Stimulated activated CD4-positive, alpha-beta T cell treated with anti-CD3 and anti-CD28 coated beads, TNF-alpha, amount 100 ng/mL, for 48 hours (primary cell): ENCODE measurements at places on chromosomes 1 and 21.
A peak's percentile ranks its signal among the peaks of the same experiment; 100 is the strongest.

- no peak for DNase-seq
These were observed 53.4 kb downstream of the TMPRSS15 start for GRCh38 chr21:18350216-18350615.

- no peak for DNase-seq
These were observed 104.9 kb upstream of the TMPRSS2 start for GRCh38 chr21:41612674-41613532.

GRCh38 chr1:53026254-53026653 is 35.8 kb upstream of the PODN start:
- no peak for DNase-seq

DNA sequence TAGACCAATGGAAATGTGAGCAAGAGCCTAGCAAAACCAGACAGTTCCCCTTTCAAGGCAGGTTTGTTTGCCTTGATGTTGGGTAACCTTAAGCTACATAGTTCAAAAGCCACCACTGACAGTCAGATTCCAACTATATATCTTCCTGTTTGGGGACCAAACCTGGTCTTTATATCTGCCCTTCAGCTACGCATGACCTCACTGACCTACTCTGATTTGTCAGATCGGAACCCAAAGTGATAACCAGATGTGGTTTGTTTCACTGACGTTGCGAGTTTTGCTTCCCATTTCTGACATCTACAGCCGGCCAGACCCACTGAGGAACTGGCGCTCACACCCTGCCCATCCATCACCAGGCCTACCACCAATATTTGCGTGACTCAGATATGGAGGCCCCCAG is 361.1 kb upstream of the CHRM3 start:
- no peak for DNase-seq

DNA sequence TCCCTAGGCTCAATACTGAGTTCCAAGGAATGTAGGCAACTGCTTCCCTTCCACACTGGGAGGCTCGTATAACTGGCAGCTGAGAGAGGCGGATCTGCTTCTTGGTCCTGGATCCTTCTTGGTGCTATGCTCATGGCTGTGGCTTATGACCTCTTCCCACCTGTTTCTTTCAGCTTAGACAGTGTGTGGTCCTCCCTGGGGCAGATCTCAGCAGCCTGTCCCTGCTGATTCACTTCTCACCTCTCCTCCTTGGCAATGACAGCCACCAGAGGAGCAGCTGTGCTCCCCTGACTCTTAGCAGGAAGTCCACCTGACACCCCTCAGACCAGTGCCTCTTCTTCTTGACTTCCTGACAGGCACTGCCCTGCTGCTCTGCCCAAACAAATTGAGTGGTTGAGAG is 75.1 kb upstream of the PTGFRN start:
- DNase-seq = no peak

- DNase-seq = no peak
These were observed 46.0 kb downstream of the GRIK3 start for GRCh38 chr1:36988321-36988720.

DNA sequence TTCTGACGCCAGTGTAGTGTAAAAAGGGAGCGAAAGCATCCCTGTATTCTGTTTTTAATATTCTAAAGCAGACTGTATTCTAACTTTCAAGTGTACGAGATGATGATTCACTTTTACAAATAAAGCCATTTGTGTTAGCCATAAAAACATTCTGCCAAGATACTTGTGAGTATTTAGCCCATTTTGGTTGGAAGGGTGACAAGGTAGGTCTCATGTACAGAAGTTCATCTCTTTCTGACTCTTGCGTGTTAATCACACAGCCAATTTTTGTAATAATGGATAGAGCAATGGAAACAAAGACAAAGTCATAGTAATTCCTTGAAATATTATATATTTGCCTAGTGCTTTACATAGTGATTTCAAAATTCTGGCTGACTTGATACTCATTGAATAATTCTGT is 125.3 kb upstream of the GREM2 start:
- DNase-seq = no peak

DNA sequence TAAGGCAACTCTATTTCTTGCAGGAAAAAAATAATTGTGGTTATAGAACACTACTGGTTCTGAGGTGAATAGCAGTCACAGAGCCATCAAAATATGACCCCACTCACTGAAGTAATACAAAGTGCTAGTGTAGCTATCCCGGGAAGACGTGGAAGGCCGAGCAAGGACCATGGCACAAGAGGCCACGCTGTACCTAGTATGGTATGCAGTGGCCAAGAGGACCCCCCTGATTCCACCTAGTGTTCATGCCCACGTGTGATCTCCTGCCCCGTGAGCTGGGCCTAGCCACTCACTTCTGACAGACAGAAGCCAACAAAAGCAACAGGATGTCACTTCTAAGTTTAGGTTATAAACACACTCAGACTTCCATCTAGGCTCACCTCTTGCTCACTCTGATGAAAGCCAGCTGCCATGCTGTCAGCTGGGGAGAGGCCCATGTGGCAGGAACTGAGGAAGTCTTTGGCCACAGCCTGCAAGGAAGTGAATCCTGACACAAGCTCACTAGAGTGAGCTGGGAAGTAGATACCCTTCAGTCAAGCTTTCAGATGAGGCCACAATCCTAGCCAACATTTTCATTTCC is 21.7 kb upstream of the LSS start:
- no peak for DNase-seq

DNA sequence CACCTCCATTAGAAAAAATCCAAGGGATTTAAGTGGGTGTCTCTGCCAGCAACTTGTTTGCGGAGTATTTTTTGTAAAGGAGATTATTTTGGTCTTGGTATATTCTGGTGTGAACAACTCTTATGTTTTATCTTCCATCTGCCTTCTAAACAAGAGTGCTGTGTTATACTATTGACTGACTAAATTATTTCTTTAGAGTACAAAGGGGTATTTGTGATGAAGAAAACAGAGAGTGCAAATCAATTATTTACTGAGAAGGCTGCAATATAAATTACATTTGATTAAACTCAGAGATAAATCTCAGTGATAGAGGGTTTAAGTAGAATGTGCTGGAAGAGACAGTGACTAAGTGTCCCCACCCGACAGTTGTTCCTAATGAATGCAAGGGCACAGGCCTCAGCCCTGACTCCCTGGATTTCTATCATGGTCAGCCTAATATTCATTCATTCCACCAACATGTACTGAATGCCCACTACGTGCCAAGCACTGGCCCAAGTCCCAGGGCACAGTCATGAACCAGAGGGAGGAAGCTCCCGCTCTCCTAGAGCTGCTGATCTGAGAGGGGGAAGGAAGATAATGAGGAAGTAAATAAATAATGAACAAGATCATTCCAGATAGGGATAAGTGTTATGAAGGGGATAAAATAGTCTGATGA is 196.9 kb upstream of the C8B start:
- no peak for DNase-seq

DNA sequence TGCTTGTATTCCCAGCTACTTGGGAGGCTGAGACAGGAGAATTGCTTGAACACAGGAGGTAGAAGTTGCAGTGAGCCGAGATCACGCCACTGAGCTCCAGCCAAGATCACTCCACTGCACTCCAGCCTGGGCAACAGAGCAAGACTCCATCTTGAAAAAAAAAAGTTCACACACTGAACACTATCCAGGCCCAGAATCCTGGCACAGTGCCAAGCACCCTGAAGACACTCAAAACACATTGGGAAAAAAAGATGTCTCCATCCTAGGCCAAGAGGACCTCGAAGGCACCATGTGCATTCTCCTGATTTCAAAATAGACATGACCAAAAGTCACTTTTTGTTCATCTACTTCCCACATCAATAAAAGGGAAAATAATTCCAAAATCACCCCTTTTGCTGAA is 38.7 kb downstream of the SLC9A1 start:
- DNase-seq = no peak

- no peak for DNase-seq
These were observed 185.1 kb upstream of the GREM2 start for GRCh38 chr1:240797050-240797449.

- no peak for DNase-seq
These were observed 84.5 kb downstream of the PLXNA2 start for GRCh38 chr1:208159555-208160258.

- no peak for DNase-seq
These were observed 2.7 kb downstream of the FAM3B start for GRCh38 chr21:41319273-41319672.

DNA sequence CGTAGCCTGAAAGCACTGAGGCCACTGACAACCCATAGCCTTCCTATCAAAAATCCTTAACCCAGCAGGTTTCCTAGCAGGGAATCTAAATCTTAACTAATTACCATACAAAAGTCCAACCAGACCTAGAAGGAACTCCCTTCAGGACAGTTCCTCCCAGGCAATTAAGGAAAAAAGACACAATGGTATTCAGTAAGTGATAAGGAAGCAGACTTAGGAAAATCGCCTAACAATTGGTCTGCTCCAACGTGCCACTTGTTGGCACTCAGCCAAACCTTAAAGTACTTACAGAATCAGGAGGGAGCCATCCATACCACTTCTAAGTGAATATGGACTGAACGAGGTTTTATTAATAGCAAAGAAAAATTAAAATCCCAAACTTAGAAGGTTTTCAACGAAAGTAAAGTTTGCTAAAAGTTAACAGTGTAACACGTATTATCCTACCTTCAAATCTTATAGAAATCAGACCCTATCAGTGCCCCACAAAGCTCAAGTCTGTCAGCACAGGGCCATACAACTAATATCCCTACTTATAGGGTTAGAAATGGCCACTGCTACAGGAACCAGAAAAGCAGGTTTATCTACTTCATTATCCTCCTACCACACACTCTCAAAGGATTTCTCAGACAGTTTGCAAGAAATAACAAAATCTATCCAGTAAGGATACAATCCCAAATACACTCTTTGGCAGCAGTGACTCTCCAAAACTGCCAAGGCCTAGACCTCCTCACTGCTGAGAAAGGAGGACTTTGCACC is 29.0 kb downstream of the SPATA6 start:
- DNase-seq = no peak

DNA sequence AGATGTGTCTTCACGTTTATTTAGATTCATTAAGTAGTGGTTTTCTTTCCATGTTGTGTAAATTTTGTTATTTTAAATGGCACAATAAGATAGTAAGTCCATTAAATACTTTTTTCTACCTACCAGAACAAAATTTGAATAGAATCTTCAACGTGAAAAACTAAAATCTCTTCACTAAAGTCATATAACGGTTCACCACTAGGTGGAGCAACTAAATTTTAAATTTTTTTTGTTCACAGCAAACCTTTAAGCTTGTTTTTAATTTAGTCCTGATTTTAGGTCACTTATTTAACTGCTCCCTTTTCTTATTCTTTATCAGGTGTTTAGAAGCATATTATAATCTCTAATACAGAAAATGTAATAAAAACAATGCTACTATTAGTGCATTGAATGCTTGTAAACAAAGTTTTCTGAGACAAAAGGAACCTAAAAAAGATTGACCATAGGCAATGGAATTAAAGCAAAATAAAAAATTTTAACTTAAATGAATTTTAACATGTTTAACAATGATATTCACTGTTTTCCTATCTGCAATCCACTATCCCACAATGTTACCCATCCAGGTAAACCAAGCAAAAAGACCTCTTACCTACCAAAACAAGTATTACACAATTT is 28.3 kb upstream of the PKN2 start:
- DNase-seq = no peak

DNA sequence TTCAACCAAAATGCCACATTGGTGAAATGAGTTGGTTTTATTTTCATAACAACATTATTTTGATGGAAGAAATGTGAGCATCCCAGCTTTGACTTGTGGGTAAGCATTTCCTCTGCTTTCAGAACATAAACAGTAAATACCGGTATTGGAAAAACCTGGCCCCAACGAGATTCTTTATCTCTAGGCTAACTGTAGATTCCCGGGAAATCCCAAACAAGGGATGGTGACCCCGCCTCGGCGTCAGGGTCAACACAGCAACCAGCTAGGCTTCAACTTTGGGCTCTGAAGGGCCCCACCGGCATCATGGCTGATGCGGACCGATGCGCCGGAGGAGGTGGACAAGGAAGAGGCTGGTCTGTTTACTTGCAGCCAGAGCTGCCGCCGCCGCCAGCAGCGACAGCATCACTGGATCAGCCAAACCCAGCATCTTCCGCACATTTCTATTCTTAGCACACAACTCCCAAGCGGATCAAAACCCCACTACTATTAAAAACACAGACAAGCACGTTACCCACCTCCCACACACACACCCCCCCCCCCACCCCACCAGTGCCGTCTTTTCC is 1.1 kb downstream of the AKT3 start:
- DNase-seq = peak; percentile 14

DNA sequence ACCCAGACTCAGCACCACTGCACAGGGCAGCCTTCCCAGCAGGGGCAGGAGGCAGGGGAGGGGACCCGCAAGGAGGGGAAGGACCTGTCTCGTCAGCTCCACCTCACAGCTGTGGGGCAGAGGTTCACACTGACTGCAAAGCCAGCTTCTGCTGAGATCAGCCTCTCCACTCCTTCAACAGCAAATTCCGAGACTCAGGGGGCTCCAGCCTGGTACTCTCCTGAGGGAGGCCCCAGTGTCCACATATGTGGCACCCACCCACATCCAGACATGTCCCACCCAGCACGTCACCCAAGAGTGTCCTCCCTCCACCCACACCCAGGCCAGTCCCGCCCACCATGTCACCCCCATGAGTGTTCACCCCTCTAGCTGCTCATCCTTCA is 329.5 kb downstream of the NPHP4 start:
- no peak for DNase-seq

DNA sequence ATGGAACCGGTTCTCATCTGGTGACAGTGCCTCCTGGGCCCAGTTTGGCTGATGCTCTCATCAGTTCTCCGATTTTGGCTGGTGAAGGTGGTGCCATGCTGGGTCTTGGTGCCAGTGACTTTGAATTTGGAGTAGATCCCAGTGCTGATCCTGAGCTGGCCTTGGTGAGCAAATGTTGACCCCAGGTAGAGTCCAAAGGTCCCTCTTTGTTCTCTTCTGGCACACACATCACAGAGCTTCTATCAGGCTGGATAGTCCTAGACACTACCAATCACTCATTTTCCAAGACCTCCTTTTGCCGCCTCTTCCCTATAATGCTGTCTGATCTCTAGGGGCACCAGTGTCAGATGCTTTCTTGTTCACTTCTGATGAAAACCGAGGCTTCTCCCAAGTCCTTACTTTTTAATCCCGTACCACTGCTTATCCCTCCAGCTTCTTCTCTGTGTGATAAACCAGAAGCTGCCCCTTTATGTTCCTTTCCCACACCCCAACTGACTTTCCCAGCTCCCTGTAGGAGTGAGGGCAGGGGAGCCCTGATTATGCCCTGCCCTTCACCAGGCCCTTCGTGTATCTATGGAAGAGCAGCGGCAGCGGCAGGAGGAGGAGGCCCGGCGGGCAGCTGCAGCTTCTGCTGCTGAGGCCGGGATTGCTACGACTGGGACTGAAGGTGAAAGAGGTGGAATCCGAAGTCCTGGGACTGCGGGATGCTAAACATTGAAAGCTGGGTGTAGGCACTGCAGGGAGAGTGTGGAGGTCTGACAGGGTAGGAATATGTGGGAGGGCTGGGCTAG is 11.1 kb downstream of the PSMD4 start:
- no peak for DNase-seq

GRCh38 chr1:248585266-248585665 is 10.7 kb upstream of the OR2T34 start:
- DNase-seq = no peak

- no peak for DNase-seq
These were observed 24.6 kb downstream of the SLC27A3 start for GRCh38 chr1:153799566-153800465.

- DNase-seq = no peak
These were observed 28.5 kb downstream of the RYR2 start for GRCh38 chr1:237070519-237070918.

GRCh38 chr1:211610779-211611556 is 32.0 kb upstream of the SLC30A1 start:
- DNase-seq = no peak
